ENCODE measurements at places on chromosomes 13 and 19.

- DNase-seq: no peak
These were observed 27.0 kb upstream of the ZNF726 start for GRCh38 chr19:23887642-23888041.

- DNase-seq: peak; percentile 84
These were observed at the start of gene ZNF587B for GRCh38 chr19:57830071-57830602. Gene ZNF587B, plus strand, starts transcription at chr19:57830299. Its CDS starts 230 bp downstream, at chr19:57830529.

DNA sequence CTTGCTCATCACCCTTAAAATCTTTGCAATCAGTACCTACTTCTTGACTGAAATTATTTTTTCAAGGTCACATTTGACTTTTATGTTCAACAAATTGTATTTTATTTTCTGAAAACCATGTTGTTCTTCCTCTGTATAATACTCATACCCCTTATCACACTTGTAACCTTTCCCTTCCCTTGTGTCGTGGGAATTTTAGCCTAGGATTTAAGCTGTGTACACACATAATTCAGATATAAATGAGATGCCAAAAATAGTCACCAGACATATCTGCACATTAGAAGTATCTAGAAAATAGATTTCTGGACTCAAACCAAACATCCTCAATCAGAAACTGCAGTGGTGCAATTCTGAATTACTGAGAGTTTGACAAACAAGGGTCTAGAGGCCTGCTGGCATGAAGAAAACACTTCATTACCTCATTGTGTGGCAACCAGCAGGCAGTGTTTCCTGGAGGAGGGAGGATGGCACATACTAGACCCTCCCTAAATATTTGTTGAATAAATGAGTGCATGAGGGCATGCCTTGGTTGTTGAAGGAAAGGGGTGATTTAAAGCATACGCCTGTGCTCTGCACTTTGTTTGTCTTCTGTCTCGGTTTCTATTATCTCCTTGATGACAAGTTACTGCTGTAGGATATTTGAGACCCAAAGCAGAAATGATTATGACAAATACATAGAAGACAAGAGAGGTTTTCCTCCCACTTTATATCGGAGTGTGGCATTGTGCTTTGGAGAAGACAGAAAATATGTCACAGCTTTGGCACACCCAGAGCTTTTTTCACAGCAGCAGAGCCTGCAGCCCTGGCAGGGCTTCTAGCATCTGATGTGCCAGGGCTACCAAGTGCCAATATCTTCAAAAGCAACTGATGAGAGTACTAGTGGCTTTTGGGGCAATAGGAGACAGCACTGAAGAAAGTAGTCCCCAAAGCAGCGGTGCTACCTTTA is 881.1 kb downstream of the PCDH9 start:
- peak; percentile 21 for DNase-seq

DNA sequence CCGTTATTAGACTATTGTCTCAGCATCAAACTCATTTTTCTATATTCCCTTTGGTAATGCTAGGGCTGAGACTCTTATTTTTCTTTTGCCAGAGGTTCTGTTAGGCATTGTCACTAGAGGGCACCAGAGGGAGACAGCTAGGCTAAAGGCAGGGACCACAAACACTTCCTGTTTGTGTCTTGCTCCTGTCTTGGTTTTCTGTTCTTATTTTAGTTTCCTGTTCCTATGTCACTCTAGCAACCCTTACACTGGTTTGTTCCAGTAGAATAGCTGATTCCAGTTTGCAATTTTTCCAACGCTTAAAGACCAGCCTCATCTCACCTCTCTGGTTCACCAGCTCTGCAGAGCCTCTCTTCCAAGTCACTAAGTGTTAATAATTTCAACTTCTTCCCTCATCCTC is 772.0 kb downstream of the DIAPH3 start:
- DNase-seq: peak; percentile 90

DNA sequence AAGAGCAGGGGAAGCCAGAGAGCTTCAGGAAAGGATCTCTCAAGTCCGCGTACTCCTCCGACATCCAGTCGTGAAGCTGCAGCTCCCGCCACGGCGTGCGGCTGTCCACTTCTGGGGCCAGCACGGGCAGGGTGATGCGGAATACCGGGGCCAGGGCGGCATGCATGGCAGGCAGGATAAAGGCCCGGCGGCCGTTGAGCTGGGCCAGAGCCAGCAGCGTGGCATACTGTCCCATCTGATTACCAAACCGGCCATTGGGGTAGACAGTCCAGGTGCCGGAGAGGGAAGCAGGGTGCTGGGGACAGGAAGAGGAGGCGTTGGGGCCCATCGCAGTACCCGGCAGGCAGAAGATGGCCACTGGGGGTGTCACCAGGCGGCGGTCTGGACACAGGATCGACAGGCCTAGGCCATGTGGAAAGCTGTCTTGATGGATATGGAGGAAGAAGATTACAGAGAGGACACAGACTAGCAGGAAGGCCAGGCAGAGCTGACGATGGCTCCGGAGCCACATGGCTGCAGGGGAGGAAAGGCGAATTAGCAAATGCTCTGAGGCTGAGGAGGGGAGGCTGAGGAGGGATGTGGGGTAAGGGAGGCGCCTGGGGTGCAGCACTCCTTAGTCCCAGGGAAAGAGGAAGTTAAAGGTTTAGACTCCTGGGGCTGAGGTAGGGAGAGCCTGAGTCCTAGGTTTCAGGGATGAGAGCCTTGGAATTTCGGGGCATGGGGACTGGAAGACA is 1.5 kb downstream of the FUT1 start:
- DNase-seq: no peak

DNA sequence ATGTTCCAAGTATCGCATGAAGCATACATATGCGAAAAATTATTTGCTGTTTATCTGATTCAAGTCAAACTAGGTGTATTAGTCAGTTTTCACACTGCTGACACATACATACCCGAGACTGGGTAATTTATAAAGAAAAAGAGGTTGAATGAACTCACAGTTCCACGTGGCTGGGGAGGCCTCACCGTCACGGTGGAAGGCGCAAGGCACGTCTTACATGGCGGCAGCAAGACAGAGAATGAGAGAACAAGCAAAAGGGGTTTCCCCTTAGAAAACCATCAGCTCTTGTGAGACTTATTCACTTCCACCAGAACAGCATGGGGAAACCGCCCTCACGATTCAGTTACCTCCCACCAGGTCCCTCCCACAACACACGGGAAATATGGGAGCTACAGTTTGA is 13.0 kb upstream of the PROZ start:
- no peak for DNase-seq

GRCh38 chr13:33953781-33954180 is 135.8 kb downstream of the RFC3 start:
- peak; percentile 15 for DNase-seq

GRCh38 chr19:45405435-45406225 is 761 bp upstream of the PPP1R13L start:
- DNase-seq: peak; percentile 90

- no peak for DNase-seq
These were observed 99.0 kb downstream of the ARHGEF7 start for GRCh38 chr13:111213964-111214726.

DNA sequence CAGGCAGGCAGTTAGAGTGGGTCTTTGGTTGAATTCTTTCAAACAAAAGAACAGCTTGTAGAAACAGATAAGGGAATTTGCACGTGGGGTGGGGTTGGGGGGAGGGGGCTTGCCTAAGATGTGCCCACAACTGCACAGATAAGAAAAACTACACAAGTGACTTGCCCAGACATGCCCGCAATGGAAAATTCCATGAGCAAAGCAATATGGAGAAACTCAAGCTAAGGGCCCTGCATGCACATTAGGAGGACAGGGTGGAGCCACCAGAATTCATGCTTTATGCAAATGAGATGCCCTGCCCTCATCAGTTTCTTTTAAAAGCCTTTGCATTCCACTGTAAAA is 755.6 kb upstream of the MIR17HG start:
- no peak for DNase-seq

GRCh38 chr13:113845055-113845454 is 18.8 kb downstream of the GAS6 start:
- DNase-seq: no peak

- no peak for DNase-seq
These were observed 3.7 kb downstream of the PTOV1 start for GRCh38 chr19:49854378-49855263.

DNA sequence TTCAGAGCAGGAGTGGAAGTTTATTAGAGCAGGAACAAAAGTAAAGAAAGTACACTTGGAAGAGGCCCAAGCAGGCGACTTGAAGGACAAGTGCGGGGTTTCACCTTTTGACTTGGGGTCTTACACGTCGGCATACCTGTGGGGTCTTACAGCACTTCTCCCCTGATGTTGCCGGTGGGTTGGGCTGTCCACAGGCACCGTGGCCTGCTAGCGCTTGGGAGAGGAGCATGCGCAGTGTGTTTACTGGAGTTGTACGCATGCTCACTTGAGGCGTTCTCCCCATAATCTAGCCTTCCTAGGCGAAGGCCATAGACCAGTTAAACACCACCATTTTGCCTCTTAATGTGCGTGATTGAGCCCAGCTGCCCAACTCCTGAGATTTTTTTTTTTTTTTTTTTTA is 25.0 kb upstream of the PLEKHF1 start:
- no peak for DNase-seq

- peak; percentile 26 for DNase-seq
These were observed 23.2 kb upstream of the EEF1AKMT1 start for GRCh38 chr13:20796791-20797508.

GRCh38 chr13:43156916-43157315 is 133.5 kb downstream of the DNAJC15 start:
- no peak for DNase-seq

- DNase-seq: peak; percentile 62
These were observed 276.4 kb downstream of the LHFPL6 start for GRCh38 chr13:39326469-39327171.

GRCh38 chr19:7515645-7516151 is at the start of gene ZNF358:
Gene ZNF358, plus strand, starts transcription at chr19:7516103. Its CDS starts 3,140 bp downstream, at chr19:7519243.
- DNase-seq: peak; percentile 62

DNA sequence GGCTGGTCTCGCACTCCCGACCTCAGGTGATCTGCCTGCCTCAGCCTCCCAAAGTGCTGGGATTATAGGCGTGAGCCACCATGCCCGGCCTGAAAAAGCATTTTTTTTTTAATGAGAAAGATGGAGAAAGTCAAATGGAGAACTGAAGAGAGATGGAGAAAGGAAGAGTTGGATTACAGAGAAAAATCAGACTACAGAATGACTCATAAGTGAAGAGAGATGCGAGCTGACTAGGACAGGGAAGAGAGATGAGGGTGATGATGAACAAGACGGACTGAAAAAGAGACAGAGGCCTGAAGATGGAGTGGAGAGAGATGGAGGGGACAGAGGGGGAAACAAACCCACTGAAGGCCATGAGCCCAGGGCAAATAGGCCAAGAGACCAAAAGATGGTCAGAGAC is 1.5 kb downstream of the DHX34 start:
- no peak for DNase-seq
